ENCODE measurements at places on chromosomes 7 and 10.

- no peak for DNase-seq
These were observed 10.7 kb downstream of the CALD1 start for GRCh38 chr7:134789967-134790685.

DNA sequence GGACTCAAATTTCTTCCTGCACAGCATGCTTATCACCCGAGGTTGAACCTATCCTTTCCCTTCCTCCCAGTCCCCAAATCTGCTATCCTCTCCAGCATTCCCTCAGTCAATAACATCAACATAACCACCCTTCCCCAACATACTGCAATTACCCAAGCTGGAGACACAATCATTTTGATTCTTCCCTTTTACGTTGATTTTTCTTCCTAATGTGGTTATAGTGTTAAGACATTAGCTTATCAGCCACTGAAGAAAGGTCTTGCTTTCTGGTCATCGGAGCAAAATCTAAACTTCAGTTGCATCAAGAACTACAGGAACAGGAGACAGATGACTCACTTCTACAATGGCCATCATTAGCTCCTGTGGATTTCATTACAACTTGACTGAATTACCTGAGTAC is 3.5 kb upstream of the HBP1 start:
- no peak for DNase-seq

DNA sequence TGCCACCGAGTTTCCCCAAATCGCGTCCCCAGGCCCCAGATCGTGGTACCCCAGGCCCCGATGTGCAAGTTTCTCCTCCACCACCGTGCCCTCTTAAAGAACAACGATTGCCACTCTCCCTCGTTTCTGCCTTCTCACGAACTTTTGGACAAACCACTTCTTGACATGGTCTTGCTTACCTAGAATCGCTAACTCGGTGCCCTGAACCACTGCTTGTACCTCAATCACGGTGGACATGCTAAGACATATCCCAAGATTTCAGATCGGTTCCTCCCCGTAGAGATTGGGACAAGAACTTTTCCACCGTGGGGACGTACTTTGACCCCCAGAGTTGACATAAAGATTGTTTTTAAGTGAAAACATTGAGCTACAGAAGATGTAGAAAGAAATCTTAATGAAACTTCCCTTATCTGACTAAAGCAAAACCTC is 477 bp upstream of the ZC3HAV1 start:
- DNase-seq = no peak

GRCh38 chr10:25059990-25060389 is 43.6 kb downstream of the THNSL1 start:
- no peak for DNase-seq

GRCh38 chr10:109433434-109433833 is 489.9 kb downstream of the XPNPEP1 start:
- no peak for DNase-seq

GRCh38 chr7:73879977-73880681 is 19.2 kb downstream of the TMEM270 start:
- no peak for DNase-seq

- no peak for DNase-seq
These were observed 56.2 kb downstream of the JMJD1C start for GRCh38 chr10:63409465-63410027.

DNA sequence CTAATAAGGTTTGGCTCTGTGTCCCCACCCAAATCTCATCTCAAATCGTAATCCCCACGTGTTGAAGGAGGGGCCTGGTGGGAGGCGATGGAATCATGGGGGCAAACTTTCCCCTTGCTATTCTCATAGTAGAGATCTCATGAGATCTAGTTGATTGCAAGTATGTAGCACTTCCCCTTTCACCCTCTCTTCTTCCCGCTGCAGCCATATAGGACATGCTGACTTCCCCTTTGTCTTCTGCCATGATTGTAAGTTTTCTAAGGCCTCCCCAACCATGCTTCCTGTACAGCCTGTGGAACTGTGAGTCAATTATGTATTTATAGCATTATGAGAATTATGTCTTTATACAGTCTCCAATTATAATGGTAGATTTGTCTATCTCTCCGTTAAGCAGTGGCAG is 594.5 kb downstream of the ACTR3B start:
- no peak for DNase-seq

DNA sequence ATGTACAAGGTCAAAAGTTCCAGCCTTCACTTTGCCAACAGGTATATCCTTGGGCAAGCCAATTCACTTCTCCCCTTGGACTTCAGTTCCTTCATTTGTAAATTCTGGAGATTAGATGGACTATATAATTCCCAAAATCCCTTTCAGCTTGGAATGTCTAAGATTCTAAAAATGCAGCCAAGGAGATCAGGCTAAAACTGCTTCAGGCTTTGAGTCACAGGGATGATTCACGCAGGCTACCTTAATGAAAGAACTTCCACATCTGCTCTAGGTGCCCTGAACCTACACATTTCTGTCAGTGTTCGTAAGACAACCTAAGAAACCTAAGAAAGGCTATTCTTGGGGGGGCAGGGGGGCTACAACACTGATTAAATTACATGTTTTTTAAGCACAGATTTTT is 7.1 kb downstream of the CPVL start:
- no peak for DNase-seq

- no peak for DNase-seq
These were observed 37.2 kb upstream of the PAPSS2 start for GRCh38 chr10:87622314-87623004.

DNA sequence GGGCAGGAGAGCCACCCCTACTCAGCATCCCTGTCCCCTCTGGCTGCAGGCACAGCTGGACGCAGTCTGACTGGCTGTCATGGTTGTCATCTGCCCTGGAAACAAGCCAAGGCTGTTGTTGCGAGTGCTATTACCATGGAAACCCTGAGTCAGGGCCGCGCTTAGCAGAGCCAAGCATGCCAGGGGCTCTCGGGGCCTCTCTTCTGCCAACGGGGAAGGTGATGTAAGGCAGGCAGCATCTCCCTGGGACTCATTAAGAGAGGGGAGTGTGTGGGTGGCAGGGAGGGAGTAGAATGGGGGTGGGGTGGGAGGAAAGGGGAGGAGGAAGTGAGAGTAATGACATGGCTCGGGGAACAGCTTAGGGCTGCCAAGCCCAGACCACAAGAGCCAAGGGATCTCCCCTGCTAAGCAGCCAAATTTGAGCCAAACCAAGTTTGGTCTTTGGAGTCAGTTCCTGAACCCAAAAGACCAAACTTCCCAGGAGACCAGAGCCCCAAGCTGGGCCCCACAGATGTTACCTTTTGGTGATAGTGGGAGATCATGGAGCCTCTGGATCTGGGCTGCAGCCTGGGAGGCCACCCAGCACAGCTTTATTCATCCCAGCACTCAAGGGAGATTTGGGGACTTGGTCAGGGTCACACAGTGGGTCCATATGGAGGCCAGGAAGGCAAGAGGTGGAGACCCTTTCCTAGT is 67.6 kb downstream of the TMEM130 start:
- no peak for DNase-seq

GRCh38 chr7:30881448-30881847 is 30.2 kb upstream of the AQP1 start:
- DNase-seq = no peak

DNA sequence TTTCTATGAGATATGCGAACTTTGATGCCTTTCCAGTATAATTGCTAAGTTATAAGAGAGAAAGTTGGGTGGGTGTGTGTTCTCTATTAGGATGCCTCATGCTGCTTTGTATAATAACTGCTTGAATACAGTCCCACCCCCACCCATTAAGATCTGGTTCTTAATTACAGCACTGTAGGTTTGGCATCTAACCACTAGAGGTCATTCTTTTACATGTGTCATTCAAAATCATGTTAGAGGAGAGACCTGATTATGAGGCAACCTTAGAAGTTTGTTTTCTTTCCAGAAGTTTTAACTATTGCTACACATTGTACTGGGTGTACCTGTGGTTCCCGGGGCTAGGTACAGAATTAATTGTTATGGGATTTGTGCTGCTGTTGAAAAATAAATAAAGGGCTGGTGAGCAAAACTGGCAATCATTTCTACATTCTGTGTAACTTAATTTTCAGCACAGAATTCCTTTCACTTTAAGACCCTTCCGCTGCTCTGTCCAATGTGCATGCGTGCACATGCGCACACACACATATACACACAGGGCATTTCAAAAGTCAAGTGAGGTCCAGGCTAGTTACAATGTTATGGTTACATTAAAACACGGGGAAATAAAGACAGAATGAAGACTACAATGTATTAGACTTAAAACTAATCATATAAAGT is 1156.3 kb downstream of the SORCS3 start:
- DNase-seq = peak; percentile 15

- no peak for DNase-seq
These were observed 20.3 kb downstream of the SBDS start for GRCh38 chr7:66974986-66975590.

DNA sequence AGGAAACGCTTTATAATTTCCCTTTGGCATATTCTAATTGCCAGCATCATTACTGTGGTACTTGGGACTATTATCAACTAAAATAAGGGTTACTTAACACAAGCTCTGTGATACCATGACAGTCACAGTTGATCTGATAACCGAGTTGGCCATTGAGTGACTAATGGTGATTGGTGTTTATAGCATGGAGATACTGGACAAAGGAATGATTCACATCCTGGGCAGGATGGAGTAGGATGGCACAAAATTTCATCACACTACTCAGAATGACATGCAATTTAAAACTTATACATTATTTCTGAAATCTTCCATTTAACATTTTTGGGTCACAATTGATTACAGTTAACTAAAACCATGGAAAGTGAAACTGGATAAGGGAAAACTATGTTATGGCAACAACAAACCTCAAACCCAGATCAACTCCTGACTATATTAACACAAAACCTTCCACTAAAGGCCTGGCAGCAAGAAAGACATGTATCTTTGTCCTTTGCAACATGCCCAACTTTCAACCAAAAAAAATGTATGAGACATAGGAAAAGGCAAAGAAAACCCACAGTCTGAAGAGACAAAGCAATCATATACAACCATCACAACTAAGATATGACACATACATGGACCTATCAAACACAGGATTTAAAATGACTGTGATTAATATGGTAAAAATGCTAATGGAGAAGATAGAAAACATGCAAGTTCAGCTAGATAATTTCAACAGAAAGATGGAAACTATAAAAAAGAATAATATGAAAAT is 208.5 kb upstream of the NRP1 start:
- DNase-seq = no peak

GRCh38 chr7:137952426-137952805 is 49.5 kb downstream of the CREB3L2 start:
- DNase-seq = no peak
